ENCODE measurements at places on chromosomes 7 and 10. TPM values are rescaled to one million over a fixed set of nuclear protein-coding genes. Genes with fewer than 3 reads are reported as not detected.

TRIM74 gene
- not detected for total RNA-seq

KLF6 gene
- total RNA-seq = 47.7 TPM

SEMA3A gene
- 113 TPM for total RNA-seq

ACSM6 gene
- total RNA-seq = not detected
